ENCODE measurements at places on chromosomes 3 and 15.

GRCh38 chr3:69235882-69236281 lies 113.5 kb upstream of the LMOD3 start:
- no peak for DNase-seq

DNA sequence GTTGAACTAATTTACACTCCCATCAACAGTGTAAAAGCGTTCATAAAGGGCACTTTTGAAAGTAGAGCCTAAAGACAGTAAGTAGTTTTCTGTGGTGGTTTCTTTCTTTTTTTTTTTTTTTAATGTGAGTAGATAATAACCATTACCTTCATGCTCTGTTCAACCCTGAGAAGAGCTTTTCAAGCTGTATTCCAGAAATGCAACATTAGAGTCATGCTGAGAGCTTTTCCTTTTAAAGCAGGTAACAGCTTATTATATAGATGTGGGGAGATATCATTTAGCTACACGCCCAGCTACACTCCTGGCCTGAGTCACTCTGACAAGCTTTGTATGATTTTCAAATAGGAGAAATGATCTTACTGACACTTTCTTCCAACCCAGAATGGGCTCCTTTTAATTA lies 96.2 kb upstream of the ARHGEF26 start:
- DNase-seq: no peak

- DNase-seq: no peak
These were observed 774.9 kb upstream of the ALCAM start for GRCh38 chr3:104591776-104592175.

- DNase-seq: no peak
These were observed 145.2 kb downstream of the FILIP1L start for GRCh38 chr3:99969136-99969535.

DNA sequence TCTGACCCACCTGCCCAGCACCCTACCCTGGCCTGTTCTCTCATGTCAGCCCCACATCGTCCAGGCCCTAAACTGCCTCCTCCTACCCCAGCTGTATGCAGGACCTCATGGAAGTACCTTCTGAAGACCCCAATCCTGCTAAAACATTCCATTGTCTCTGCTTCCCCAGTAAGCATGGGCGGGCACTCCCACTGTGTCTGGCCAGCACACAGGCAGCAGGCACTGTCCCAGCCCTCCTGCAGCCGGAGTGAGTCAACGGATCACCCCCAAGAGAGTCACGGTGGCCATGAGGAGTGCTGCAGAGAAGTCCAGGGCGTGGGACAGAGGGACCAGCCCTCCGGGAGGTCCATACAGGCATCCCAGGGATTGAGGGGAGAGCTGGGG lies 36.4 kb upstream of the SLCO2A1 start:
- DNase-seq: peak; percentile 51

- DNase-seq: peak; percentile 66
These were observed 13.3 kb downstream of the GRAMD2A start for GRCh38 chr15:72184165-72184811.

DNA sequence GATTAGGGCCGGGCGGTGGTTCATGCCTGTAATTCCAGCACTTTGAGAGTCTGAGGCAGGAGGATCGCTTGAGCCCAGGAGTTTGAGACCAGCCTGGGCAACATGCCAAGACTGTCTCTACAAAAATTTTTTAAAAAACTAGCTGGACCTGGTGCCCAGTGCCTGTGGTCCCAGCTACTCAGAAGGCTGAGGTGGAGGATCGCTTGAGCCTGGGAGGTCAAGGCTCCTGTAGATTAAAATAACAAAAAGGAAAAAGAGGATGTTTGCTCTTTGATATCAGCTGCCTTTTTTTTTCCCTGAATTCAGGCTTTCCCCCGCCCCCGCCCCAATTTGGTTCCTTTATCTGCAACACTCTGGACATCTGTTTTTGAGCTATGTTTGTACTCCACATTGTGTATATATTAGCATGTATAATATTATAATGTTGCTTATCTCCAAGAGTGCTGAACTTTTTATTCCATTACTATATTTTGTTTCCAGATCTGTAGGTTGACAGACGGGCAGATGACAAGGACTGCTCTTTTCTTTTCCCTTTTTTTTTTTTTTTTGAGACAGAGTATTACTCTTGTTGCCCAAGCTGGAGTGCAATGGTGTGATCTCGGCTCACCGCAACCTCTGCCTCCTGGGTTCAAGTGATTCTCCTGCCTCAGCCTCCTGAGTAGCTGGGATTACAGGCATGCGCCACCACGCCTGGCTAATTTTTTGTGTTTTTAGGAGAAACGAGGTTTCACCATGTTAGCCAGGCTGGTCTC lies 4.6 kb downstream of the SNAP23 start:
- DNase-seq: no peak

GRCh38 chr3:37214076-37214475 lies 39.7 kb upstream of the LRRFIP2 start:
- DNase-seq: no peak

DNA sequence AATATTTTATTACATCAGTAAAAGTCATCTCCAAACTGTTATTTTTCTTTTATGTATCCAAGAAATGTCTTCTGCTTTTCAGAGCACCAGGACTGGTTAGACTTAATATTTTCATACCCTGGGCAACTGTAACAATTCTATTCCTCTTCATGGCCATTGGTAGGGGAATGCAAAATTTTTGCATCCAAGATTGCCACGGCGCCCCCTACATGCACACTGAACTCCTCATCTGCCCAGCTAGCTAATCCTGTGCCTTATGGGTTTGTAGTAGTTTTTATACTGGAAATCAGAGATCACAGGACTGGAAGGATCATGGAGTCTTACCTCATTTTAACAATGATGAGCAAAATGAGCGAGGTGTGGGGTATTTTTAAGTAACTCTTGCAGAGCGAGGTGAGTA lies 74.2 kb downstream of the CRTC3 start:
- DNase-seq: no peak

GRCh38 chr15:63418811-63419210 lies 37.2 kb upstream of the CA12 start:
- no peak for DNase-seq

DNA sequence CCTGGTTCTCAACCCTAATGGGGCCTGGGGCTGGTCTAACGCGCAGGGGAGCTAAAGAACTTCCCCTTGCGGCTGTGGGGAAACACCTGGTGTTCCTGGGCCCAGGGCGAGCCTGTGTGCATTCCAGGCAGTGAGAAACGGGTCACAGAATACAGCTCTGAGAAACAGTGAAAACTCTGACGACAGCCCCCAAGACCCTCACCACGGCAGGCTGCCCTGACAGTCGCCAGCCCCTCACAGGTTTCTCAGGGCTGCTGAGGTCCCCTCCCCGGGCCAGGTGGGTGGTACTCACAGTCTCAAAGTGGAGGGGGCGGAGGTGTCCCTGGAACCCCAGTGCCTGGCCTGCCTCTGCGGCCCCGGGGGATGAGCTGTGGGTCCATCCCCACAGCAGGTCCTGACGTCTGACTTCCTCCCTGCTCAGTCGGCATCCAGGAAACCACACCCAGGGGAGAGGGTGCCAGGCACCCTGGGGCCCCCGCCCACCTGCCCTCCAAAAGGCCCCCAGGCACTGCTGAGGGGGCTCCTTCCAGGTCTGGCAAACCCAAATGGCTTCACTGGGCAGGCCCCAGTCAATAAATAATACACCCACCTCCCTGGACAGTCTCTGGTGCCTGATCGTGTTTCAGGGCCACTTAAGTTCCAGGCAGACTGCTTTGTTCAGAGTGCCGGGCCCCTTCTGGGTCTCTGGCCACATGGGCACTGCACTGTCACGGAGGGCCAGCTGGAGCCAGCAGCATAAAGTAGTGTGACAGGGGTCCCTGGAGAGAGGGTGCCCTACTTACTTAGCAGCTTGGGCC lies 57.7 kb downstream of the IQSEC1 start:
- DNase-seq: peak; percentile 77

DNA sequence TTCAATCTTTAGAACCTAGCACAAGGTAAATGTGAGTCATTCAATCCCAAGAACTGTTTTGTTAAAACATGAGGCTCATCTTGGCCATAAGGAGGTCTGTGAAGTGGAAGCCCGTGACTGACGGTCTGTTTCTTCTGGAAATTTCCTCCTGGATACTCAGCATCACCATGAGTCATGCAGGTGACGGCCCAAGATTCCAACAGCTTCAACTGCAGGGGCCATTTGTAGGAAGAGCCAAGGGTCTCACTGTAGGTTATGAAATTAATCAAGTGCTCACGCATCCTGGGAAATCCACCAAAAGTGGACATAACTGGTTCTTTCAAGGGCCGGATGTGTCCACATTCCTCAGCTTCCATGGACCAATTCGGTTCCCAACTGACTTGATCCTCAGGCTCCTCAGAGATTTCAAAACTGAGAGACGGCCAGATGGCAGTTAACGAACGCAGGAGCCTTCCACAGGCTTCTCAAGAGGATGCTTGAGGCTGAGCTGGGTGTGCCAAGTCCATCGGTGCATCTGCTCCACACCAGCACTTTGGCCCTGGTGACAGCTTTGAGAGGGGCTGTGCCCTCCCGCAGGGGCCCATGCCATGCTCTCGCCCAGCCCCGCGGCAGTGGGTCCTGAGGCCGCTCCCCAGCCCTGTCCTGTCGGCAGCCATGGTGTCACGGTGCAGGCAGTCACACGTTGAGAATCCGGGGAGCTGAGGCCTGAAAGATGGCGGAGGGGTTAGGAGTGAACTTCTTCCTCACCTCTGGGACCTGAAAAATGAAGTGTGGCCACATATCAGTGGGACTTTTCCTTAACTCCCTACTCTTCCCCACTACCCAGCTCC lies 8.5 kb downstream of the MAP6D1 start:
- no peak for DNase-seq

DNA sequence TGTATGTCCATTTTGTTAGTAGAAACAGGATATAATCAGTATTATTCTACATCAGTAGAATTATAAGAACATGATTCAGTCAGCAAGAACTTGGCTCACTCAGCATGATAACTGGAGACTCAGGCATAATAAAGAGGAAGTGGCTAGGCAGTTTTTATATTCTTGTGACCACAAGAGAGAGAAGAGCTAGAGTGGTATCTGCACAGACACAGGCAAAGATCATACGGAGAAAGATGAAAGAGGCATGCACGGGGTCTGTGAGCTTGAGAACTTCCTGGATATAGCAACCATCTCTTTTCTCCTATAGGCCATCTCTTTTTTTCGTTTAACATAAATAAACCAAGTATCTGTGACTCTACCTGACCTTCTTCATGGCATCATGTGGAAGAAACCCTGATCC lies 46.8 kb downstream of the MYO5A start:
- DNase-seq: no peak

GRCh38 chr3:22885039-22885438 lies 318.1 kb upstream of the UBE2E2 start:
- DNase-seq: no peak

All from suprapubic skin (tissue), 4 donors.